Tongue (tissue), 3 donors: ENCODE measurements at places on chromosomes 4 and X. TPM values are rescaled to one million over a fixed set of nuclear protein-coding genes. Genes with fewer than 3 reads are reported as not detected.
A peak's percentile ranks its signal among the peaks of the same experiment; 100 is the strongest.

HTN1 gene
- total RNA-seq: not detected

- no peak for DNase-seq
Observed at GRCh38 chr4:61162116-61162515, 38.0 kb upstream of the ADGRL3 start.

- DNase-seq: no peak
Observed at GRCh38 chr4:161101881-161102280, 1061.9 kb downstream of the FSTL5 start.

DNA sequence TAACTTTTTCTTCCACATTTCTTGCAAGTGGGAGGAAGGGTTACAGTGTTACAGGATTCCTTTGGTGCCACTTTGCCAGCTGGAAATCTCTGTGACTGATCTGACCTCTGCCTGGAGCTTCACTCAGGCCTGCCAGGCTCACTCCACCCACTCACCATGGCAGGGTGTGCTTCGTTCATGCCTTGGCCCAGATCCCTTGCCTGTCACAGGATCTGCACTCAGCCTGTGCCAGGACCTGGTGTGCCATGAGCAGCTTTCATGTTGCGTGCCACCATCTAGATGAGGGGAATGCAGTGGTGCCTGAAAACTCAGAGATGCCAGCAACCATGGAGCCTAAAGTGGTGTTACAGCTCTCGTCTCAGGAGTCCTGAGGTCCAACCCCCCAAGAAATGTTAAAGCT is 2596.4 kb downstream of the PCDH7 start:
- DNase-seq: peak; percentile 21

DNA sequence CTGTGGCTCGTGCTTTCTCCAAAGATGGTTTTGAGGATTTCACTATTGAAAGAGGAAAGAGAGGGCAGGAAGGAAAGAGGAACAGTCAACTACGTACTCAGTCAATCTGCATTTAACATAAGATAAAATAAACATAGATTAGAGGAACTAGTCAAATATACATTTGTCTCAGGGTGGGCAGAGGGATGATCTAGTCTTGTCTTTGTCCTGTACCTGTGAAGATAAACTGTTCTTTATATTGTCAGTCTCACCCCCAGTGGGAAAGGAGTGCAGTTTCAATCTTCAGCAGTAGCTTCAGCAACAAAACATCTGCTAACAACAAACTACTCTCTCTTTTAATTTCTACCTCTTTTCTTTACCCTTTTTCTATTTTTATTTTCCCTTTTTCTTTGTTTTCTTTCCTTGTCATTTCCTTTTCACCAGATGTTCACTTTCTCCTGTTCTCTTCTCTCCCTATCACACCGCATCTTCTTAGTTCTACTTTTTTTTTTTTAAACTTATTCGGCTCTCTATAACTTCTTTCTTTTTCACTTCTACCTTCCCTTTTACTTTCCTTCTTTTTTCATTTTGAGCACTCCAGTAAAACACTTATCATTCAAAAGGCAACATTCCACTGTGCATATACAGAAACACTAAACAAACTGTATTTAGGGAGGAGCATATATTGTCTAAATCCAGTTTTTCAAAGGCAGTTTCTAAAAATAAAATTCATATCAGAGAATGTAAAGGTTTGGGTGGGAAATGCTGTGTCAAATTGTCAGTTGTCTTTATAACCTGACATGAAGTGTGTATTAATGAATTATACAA is 51.4 kb upstream of the GUCY1A1 start:
- DNase-seq: no peak

DNA sequence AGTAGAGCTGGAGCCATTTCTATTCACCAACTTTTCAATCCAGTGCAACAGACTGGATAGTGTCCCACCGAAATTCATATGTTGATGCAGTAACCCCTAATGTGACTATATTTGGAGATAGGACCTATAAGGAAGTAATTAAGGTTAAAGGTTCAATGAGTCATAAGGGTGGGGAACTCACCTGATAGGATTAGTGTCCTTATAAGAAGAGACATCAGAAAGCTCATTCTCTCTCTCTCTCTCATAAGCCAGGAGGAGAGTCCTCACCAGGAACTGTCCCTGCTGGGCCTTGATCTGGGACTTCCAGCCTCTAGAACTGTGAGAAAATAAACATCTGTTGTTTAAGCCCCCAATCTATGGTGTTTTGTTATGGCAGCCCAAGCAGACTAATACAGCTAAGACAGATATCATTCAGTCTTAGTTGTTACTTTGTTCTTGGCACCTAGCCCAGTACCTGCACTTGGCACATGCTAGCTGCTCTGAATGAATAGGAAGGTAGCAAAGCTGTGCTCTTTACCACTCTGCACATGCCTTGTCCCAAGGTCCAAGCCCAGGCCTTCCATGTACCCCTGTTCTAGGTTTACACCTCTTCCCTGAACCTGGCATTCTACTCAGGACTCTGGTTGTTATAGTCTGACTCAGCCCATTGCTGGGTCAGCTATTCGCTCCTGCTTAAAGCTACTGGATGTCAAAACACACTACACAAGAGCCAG is 19.2 kb upstream of the BRS3 start:
- no peak for DNase-seq

GRCh38 chr4:2042204-2042946 is 16.8 kb upstream of the NAT8L start:
- no peak for DNase-seq

DNA sequence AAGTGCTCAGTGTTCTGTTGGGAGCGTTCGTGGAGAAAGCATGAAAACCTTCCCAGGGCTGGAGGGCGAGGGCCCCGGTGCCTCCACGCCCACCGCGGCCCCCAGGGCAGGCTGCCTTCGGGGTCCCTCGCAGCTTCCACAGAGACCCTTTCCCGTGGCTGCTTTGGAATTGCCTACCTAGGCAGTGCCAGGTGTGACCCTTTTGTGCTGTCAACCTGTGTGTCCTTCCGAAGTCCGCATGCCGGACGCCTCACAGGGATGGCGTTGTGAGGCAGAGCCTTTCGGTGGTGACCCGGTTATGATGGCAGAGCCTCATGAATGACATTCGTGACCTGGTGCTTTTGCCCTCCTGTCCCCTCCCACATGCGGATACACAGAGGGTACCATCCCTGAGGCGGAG is 17.4 kb downstream of the TMEM175 start:
- DNase-seq: no peak

DNA sequence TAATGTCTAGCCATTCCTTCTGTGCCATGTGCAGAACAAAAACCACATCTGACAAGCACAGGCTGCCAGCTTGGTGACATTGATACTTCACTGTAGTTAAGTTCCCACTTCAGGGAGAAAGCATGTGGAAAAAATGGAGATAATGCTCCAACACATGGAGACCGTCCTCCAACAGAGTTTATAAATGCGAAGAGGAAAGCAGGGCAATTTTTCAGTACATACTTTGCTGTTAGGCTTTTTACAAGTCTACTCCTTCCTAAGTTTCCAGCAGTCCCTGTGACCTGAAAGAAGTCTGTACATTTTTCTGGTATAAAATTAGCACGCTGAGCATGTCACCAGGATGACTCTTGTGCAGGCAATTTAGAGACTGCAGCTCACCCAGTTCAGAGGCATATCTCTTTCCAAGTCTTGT is 766.9 kb upstream of the IGFBP7 start:
- peak; percentile 83 for DNase-seq

DNA sequence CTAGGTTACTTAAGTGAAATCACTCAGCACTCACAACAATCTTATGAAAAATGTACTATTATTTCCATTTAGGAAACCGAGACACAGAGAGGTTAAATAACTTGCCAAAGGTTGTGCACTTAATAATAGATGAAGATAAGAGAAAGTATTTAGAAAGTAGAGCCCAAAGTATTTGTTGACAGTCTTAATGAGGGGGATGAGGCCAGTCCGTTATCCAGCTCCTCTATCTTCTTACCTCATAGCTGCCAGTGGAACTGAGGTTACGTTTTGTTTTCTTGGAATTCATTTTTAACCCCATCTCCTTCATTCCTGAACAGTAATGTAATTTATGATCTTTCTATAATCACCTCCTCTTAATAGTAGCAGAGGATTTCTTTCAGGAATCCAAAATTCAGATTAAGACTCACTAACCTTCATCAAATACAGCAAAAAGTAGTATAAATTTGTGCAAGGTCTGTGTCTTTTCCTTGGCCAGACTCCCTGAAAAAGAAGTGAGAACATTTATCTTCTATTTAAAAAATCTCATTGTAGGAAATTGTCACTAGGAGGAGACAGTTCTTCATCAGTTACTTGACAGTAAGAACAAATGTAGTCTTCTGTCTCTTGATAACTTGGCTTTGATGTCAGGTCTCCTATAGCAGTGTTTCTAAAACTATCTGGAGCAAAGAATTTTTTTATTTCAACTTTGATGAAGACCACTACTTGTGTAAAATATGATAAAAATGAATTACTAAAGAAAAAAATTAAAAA is 35.5 kb downstream of the F8 start:
- DNase-seq: peak; percentile 6

DNA sequence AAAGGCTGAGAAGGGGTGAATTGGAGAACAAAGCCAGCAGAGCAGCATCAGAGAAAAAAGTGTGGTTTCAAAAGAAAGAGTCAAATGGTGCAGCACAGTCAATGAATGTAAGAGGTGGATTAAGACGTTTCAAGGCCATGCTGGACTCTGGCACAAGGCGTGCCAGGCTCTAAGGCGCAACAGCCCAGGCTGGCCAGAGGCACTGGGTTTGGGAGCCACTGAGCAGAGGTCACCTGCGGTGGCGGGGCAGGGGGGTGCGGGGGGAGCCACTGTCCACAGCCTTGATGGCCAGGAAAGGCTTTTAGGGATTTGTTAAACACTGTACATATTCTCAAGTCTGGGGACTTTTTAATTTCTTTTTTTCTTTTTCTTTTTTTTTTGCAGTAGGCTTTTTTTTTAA is 222.5 kb upstream of the FAT1 start:
- no peak for DNase-seq
